Amygdala (tissue), 56 donors: ENCODE measurements at places on chromosomes 2 and 18.

DNA sequence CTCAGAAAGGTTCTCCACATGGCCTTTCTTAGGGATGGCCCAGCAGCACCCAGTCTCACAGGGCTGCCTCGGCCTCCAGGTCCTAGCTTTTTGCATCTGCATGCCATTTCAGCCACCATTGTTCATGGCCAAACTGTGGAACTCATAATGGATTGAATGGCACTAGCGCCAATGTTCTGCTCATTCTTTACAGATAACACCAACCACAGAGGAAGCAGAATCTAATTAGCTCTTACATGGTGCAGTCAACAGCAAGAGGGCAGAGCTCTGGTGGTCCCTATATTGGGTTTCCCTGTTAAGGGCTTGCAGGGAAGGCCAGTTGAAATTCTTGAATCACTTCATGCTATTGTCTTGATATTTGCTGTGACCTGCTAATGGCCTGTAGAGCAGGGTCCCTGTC is 45.6 kb downstream of the ARL4C start:
- DNase-seq: no peak

DNA sequence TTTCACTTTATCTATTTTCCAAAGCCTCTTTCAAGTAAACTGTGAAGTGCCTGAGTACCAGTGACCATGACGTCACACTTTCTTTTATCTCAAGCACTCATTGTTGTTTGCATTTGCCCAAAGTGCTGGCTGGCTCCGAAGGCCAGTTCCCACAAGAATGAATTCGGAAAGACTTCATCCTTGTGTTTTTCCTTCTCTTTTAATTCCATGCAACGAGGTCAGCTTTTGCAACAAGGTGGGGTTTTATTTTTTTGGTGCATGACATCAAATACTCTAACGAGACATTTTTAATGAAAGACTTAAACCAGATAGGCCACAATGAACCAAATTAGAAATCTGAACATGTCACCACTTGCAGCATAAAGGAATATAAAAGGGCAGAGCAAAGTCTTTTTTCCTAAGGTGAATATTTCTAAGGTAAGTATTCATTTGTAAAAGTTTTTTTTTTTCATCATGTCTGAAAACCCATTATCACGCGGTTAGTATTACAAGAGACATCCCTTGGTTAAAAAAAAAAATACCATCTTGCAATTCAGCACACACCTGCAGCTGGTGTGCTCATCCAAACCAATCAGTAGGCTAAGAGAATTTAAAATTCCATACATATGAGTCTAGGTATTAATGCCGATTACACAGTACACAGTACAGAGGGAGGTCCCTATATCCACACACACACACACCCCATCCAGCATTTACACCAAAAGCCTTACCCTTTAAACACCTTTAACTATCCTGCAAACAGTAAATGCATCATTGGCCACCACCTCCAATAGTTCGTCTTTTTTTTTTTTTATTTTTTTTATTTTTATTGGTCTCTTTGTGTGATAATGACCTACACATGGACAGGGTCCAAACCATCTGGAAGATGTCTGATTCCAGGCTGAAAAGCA is 2.3 kb downstream of the ARL4C start:
- peak; percentile 15 for DNase-seq

DNA sequence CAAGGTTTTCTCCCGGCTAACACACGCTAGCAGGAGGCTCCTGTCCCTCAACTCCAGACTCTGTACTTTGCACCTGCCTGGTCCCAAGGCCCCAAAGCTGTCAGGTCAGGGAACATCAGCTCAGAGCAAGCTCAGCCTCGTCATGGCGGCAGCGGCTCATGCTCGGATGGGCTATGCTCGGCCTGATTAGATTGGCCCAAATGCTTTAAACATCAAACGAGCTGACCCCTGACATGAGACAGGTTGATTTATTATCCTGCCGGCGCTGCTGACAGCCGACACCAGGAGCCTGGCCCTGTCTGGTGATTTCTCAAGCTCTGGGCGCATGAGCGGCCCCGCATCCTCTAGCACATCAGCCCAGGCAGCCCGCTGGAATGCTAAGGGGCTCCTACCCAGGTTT is 436.4 kb downstream of the EIPR1 start:
- no peak for DNase-seq

DNA sequence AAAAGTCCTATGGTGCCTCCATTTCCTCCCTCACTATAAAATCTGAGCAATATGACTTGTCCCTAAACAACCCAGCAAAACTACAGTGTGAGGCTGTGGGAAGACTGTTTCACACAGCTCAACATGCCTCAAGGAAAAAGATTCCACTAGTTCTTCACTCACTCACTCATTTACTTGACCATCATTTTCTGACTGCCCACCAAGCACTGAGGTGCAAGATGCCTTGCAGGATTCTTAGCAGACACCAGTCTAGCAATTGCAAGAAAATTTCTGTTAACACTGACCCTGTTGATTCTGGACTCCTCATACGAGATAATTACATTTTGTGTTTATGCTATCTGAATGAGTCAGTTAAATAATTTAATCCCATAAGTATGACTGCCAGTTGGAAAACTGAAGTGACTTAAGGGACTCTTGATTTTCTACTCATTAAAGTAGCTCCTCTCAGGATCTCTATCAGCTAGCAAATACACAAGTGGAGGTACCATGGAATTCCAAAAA is 51.9 kb upstream of the PCBP1 start:
- DNase-seq: no peak

DNA sequence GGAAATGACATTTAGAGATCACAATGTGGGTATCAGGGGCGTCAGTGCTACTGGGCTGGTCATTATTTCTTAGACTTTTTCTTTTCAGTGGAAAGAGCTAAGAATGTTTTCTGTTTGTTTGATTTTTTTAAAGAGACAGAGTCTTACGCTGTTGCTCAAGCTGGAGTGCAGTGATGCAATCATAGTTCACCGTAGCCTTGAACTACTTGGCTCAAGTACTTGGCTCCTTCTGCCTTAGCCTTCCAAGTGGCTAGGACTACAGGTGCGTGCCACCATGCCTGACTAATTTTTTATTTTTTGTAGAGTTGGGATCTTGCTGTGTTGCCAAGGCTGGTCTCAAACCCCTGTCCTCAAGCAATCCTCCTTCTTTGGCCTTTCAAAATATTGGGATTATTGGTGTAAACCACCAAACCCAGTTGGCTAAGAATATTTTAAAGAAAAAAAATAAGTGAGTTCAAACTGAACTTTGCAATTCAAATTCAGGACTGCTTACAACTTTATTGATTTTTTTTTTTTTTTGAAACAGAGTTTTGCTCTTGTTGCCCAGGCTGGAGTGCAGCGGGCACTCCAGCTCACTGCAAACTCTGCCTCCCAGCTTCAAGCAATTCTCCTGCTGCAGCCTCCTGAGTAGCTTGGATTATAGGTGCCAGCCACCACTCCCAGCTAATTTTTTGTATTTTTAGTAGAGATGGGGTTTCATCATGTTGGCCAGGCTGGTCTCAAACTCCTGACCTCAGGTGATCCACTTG is 154.2 kb downstream of the MIB1 start:
- no peak for DNase-seq

GRCh38 chr2:60320724-60321123 is 232.7 kb downstream of the BCL11A start:
- no peak for DNase-seq

- no peak for DNase-seq
Measured at GRCh38 chr18:9612977-9613376, 1.4 kb downstream of the PPP4R1 start.

DNA sequence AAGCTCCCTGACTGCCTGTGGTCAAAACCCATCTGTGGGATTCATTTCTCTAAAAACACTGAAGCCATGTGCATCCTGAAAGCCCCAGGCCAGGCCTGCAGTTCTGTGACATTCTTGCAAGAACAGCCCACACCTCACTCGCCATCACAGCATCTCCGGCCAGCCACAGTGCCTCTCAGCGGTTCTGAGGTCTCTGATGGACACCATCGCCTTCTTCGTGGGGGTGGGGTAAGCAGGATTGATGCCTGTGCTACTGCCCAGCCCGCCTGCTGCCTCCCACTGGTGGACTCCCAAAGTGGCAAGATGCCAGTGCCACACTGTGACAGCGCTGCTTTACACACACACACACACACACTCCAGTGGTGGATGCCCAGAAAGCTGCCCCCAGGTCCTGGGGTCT is 5.2 kb upstream of the PRLH start:
- no peak for DNase-seq

DNA sequence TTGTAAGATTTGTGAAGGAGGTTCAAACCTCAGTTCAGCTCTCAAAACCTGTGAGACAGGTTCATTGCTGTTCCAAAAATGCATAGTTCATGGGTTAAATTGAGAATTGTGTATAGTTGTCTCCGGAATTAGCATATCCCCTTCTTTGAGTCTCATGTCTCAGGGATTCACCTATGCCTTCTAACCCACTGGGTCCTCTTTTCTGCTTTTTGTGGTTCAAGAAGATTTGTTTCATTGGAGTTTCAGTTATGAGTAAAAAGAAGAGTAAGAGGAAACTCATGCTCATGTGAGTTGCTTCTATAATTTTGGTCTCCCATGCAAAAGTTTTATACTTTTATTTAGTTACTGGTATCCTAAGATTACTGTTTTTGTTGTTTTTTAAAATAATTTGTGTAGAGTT is 1219.8 kb upstream of the ZEB2 start:
- DNase-seq: no peak

- no peak for DNase-seq
Measured at GRCh38 chr2:45928946-45929345, 277.5 kb downstream of the PRKCE start.

GRCh38 chr18:48818329-48819254 is 132.2 kb downstream of the SMAD7 start:
- no peak for DNase-seq

DNA sequence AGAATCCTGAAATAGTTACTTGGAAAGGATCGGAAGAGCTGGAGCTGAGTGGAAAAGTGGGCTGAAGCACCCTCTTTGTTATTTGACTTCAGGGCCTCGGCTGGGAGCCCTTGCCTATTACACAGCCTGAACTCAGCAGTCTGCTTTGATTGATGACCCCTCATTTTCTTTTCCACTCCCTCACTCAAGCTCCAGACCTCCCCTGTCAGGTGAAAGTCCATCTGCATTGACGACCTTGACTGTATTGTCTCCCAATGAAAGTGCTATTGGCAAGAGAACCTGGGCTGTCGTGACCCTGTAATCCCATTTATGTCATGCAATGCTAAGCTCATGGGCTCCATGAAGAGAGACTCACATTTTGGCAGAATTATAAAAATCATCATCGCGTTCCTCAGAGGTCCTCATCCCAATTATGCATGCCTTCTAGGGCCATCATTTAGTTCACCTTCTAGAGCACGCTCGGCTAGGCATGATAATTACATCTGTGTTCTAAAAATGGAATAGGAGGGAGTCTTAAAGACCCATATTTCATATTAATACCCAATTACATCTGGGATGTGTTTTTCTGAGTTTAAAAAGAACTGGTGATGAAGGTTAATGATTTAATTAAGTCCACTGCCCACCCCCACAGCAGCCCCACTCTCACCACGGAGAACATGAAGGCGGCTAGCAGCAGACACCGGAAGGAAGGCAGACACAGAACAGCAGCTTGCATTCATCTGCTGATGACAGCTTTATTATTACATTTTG is 472.5 kb downstream of the PID1 start:
- DNase-seq: no peak

- DNase-seq: no peak
Measured at GRCh38 chr2:49465157-49465831, 311.0 kb upstream of the FSHR start.

- no peak for DNase-seq
Measured at GRCh38 chr18:8584798-8585197, 24.4 kb upstream of the RAB12 start.

- DNase-seq: peak; percentile 64
Measured at GRCh38 chr2:20578895-20579825, 71.7 kb downstream of the HS1BP3 start.

- DNase-seq: no peak
Measured at GRCh38 chr2:184692141-184692734, 93.9 kb downstream of the ZNF804A start.
